CD4-positive, CD25-positive, alpha-beta regulatory T cell (primary cell): ENCODE measurements at places on chromosomes 12 and 14. TPM values are rescaled to one million over a fixed set of nuclear protein-coding genes. Genes with fewer than 3 reads are reported as not detected.

DNA sequence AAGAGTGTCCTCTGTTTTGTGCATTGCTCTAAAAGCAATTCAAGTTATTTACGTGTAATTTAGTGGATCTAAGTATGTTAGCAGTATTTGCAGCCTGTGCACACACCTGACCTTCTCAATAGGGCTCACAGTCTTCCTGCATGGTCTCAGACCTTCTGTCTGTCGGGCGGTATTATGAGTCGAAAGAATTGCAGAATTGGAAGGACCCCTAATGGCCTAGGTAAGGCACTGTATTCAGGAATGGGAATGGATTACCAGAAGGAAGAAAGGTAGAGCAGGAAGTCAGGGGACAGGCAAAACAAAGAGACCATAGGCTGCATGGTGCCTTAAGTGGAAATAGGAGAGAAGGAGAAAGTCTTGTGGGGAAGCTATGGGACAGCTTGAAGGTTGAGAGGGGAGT, 341.6 kb downstream of the VRK1 start:
- no peaks in the 10 kb centered on the region for H3K4me1 ChIP-seq
- H3K4me3 ChIP-seq: no peak overlapping the region
- H3K27ac ChIP-seq: no peak overlapping the region
- no peaks in the 10 kb centered on the region for H3K36me3 ChIP-seq
- H3K27me3 ChIP-seq: no peaks in the 10 kb centered on the region
- DNase-seq: no peak

DNA sequence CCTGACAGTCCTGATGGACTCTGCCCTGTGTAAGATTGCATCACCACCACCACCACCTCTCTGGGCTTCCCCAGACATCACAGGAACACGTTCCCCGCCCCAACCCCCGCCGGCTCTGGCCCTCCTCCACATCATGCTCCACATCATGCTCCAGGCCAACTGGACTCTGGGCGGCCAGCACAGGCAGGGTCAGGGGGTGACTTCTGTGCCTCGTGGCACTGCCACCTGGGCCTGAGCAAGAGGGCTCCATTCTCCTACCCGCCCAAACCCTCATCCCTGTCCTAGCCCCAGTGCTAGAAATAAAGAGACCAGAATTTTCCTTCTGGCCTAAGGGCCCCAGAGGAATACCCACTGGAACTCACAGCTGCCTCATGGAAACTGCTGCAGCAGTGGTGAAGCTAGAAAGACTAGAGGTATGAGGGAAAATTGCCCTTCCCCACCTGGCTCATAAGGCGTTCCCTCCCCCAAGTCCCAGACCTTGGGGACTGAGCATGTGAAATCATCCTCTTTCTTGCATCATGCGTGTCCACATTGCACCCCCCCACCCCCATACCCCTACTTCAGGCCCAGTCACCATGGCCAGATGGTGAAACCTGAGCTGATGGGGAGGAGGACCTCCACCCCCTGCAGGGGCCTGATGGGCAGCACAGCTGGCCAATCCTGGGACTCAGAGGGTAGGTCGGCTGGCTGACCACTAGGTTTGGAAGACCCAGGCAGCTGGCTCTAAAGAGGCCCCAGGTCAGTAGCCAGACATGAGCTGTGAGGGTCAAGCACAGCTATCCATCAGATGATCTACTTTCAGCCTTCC, at the start of gene INHBE:
TSS of gene INHBE (plus strand) at position 742 of the 808 bp plus-strand sequence. CDS start 230 bp downstream, outside the sequence.
- no peak within 1 kb of the TSS for H3K4me3 ChIP-seq
- peaks cover 8% of the 10 kb centered on the region for H3K4me1 ChIP-seq
- no peaks in the 10 kb centered on the region for H3K27me3 ChIP-seq
- H3K27ac ChIP-seq: no peak within 1 kb of the TSS
- H3K36me3 ChIP-seq: no peaks in the 10 kb centered on the region
- no peak for DNase-seq

GRCh38 chr12:92739113-92739512, 36.3 kb downstream of the PLEKHG7 start:
- no peak overlapping the region for H3K27ac ChIP-seq
- DNase-seq: no peak
- no peaks in the 10 kb centered on the region for H3K4me1 ChIP-seq
- H3K4me3 ChIP-seq: no peak overlapping the region
- peaks cover 9% of the 10 kb centered on the region for H3K27me3 ChIP-seq
- H3K36me3 ChIP-seq: no peaks in the 10 kb centered on the region

DNA sequence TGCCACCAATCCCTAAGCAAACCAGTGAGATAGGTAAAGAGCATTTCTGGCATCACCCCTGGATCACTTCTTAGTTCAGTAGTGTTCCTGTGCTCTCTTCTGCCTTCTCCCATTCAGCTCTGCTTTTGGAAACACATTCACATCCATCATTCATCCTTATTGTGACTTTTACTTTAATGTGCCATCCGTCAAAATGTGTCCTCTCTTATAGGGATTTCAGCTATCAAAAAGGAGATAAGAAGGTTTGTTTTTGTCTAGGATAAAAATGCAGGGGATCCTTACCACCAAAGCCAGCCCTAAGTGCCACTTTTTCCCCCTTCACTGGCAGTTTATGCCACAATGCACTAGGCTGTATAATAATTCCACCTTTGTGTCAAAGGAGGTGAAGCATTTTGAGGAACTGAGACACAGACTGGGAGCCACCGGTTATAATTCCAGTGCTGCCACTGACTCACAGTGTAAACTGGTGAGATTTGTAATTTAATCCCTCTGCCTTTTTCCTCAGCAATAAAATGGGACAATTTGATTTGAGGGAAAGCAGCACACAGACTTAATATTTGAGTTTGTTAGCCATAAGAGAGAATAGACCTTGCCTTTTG, 158.6 kb downstream of the PAX9 start:
- H3K27ac ChIP-seq: no peak overlapping the region
- H3K27me3 ChIP-seq: no peaks in the 10 kb centered on the region
- H3K4me3 ChIP-seq: no peak overlapping the region

GRCh38 chr12:108131657-108132126, 2.6 kb downstream of the WSCD2 start:
- peaks cover 17% of the 10 kb centered on the region for H3K27me3 ChIP-seq
- peaks cover 8% of the 10 kb centered on the region for H3K4me1 ChIP-seq
- H3K36me3 ChIP-seq: no peaks in the 10 kb centered on the region
- H3K4me3 ChIP-seq: no peak overlapping the region
- H3K27ac ChIP-seq: no peak overlapping the region
- DNase-seq: no peak

GRCh38 chr12:60021235-60021634, 425.4 kb downstream of the SLC16A7 start:
- no peaks in the 10 kb centered on the region for H3K36me3 ChIP-seq
- no peak overlapping the region for H3K27ac ChIP-seq
- H3K4me3 ChIP-seq: no peak overlapping the region

GRCh38 chr12:105330283-105330930, at the start of gene C12orf75:
Gene C12orf75 (plus strand): TSS chr12:105330691. CDS start chr12:105330892, 201 bp downstream.
- DNase-seq: peak; percentile 94
- H3K27ac ChIP-seq: peak within 1 kb of the TSS; percentile 79
- H3K27me3 ChIP-seq: no peaks in the 10 kb centered on the region
- peaks cover 39% of the 10 kb centered on the region for H3K4me1 ChIP-seq
- H3K4me3 ChIP-seq: peak within 1 kb of the TSS; percentile 80

ATP23 gene
- 4.8 TPM for total RNA-seq
